Activated T-helper 1 cell treated with anti-CD3 and anti-CD28 coated beads, Interleukin-2, amount 50 U/mL, for 16 hours (primary cell): ENCODE measurements at places on chromosomes 16 and 17.

DNA sequence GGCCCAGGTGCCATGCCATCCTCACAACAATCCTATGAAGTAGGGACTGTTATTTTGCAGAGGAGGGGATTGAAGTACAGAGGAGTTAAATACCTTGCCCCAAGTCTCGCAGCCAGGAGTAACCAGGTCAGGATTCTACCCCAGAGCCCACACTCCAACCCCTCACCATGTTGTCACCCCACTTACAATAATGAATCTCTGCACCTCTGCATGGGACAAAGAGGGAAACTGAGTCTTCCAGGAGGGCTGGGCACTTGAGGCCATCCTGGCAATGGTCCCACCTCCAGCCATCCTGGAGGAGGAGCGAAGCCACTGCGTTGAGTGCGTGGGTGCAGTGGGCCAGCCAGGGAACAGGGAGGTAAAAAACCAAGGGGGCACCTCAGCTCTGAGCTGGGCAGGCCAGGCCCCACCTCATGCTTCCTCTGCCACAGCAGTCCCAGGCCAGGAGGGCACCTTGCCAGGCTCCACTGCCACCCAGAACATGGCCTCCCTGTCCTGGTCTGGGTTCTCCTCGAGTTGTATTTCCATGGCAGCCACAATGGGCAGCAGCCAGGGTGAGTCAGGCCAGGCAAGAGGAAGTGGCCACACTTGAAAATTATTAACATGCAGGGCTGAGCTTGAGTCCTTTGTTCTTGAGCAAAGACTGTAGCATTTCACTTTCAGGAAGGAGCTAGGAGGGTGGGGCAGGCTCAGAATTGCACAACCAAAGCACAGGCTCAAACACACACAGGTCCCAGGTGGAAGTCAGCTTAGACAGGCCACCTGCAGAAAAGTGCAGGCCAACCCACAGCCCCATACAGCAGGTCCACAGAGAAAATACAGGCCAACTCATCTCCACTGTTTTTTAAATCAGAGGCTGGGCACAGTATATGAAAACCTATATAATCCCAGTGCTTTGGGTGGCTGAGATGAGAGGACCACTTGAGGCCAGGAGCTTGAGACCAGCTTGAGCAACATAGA lies 52.1 kb downstream of the CUEDC1 start:
- DNase-seq: no peak

- DNase-seq: no peak
Measured at GRCh38 chr16:2950773-2951172, 13.3 kb upstream of the KREMEN2 start.

DNA sequence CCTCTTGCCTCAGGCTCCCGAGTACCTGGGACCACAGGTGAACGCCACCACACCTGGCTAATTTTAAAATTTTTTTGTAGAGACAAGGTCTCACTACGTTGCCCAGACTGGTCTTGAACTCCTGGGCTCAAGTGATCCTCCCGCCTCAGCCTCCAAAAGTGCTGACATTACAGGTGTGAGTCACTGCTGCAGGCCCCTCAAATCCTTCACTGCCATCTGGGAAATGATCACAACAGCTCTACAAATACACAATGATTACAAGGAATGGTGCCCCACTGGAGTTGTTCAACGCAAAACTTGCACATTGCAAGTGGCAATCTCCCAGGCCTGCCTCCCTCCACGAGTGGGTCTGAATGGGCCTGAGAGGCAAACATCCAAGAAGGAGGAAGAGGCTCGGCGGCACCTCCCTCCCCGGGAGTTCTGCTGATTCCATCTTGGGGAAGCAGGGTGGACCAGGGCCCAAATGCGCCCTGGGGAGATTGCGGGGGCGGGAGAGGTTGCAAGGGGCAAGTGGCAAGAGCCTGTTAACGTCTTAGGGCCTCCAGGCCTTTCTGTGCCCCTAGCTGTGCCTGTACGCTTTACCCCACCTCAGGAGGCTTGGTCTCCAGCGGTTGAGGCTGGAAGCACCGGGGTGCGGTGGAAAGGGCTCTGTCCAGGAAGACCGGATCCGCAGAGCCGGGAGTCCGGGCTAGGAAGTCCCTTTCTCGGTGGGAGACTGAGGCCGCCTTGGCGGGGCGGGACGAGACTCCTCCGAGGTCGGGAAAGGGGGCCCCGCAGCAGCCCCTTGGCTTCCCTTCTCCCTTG lies 656 bp upstream of the IGFBP4 start:
- DNase-seq: no peak

- no peak for DNase-seq
Measured at GRCh38 chr17:82475458-82475857, 16.9 kb downstream of the NARF start.

DNA sequence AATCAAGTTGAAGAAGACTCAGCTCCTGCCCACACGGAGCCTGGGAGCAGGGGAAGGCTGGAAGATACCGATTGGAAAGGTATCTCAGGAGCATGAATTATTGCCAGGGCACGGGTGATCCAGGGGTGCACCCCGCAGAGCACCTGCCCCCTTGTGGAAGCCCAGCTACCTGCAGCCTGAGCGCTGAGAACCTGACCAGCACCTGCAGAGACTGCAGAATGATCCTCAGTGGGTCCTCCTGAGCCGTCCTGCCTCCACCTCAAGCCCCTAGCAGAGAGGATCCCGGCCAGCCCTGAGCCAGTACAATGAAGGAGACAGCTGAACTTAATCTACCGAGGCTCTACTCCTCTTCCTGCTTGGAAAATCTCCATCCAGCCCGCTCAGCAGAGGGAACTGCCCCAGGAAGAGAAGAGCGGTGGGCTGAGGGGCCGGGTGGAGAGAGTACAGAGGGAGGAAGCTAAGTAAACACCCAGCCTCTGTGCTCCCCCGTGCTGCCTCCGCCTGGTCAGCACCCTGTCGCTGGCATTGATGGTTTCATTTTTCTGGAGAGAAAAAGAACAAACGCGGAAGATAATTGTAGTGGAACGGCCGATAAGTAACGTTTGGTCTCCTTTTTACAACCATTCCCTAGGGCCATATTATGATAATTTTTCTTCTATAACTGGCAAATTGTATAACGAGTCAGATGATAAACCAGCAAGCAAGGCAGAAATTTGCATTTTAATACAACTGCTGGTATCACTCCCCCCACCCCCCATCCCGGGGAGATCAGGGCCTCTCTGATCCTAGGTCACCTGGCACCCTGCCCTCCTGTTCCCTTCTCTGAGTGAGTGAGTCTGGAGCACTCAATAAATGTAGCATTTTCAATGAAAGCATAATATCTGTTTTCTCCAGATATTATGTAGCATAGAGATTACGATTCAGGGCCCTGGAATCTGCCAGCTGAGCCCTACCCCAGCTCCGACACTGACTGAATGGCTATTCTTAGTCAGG lies 204.5 kb upstream of the RPL38 start:
- peak; percentile 30 for DNase-seq

DNA sequence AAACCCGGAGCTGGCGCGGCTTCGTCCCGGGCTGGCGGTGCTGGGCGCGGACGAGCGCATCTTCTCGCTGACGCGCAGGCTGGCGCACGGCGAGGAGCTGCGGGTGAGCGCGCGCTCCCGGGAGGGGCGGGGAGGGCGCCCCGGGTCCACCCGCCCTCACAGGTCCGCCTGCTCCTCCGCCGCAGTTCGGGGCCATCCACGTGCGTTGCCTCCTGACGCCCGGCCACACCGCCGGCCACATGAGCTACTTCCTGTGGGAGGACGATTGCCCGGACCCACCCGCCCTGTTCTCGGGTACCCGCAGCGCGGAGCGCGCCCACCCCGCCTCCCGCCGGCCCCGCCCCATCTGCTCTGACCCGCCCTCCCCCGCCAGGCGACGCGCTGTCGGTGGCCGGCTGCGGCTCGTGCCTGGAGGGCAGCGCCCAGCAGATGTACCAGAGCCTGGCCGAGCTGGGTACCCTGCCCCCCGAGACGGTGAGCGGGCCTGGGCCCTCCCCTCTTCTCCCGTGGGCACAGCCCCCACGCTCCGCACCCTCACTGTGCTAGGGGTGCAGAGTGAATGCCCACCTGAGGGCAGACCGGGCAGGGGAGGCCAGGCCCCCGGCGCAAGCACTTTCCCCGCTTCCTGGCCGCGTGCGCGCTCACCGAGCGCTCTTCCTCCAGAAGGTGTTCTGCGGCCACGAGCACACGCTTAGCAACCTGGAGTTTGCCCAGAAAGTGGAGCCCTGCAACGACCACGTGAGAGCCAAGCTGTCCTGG lies 1.4 kb downstream of the HAGHL start:
- peak; percentile 44 for DNase-seq

DNA sequence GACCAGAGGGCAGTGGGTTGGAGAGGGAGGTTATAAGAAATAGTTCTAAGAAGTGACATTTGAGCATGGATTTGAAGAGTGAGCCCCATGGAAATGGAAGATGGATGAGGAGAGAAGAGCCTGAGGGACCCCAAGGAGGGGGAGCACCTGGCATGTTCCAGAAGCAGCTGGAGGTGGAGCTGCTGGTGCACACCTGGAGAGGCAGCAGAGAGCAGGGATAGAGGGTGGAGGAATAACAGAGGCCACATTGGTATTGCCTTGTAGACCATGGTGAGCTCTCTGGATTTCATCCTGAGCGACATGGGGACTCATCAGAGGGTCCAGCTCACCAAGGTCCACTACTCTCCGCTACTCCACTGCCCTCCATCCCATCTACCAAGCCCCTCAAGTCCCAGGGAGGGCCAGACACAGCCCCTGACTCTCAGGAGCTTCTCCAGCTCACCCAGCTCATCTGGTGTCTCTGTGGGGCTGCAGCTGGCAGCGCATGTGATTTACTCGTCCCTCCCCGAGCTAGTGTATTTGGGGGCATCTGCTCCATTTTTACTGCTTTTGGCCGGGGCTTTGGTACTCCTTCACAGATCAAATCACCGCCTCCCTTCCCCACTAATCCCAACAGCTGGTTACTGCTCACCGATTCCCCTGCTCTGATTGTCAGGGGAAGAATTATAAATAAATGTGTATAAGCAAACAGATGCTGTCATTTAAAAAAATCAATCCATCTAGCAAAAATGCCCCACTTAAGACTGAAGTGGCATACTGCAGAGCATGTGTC lies 22.1 kb upstream of the KDM8 start:
- DNase-seq: no peak

DNA sequence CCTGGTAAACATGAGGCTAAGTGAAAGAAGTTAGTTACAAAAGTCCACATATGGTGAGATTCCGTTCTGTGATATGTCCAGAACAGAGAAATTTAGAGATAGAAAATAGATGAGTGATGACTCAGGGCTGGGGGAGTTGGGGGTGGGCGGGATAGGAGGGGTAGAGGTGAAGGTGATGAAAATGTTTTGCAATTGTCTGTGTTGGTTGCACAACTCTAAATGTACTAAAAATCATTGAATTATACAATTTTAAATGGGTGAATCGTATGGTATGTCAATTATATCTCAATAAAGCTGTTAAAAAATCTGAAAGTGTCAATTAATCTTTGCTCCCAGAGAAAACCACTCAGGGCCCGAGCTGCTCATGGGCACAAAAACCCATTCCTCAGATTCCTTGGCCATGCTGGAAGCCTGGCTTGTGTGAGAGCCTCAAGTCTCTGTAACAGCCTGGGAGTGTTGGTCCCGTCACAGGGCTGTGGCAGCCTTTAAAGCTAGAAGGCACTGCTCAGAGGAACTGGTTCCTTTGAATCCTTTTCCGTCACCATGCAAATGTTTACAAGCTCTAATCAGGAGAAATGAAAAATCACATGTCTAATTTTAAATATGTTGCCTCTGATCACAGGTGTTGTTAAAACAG lies 225.3 kb downstream of the WWOX start:
- no peak for DNase-seq

DNA sequence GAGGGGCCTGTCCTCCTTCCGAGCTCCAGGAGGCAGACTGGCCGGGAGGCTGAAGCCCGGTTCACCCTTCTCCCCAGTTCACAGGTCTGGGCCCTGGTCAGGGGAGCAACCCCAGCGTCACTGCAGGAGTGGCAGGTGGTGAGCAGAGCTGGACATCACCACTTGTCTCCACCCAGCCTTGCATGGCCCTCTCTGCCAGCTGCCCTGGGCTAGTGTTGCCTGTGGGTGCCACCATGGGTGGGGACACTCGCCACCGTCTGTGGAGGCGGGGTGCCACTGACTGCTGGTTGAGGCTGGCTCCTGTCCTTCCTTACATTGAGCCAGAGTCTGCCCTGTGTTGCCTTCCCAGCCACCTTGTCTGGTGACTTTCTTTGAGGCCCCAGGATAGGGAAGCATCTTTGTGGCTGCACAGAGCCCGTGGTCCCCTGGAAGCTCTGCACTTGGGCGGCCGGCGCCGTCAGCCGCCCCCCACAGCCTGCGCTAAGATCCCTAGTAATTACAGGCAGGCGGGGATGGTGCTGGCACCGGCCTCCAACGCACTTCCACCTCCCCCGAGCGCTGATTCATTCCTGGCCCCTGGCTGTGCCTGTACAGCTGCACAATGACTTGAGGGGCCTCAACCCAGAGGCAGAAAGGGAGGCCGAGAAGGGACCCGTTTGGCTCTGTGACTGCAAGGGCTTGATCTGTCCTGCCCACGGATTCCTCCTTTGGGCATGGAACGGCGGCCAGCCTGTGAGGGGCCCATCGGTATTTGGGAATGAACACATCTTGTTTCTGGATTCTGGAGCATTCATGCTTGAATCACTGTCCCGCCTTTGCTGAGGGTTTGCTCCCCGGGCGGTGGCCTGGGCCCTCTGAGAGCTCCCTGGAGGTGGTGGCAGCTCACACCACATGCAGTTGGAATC lies 5.2 kb downstream of the BAIAP2 start:
- no peak for DNase-seq

GRCh38 chr17:77373299-77374169 lies 232.8 kb downstream of the SEC14L1 start:
- peak; percentile 20 for DNase-seq

- DNase-seq: no peak
Measured at GRCh38 chr16:24493821-24494220, 45.5 kb upstream of the RBBP6 start.

DNA sequence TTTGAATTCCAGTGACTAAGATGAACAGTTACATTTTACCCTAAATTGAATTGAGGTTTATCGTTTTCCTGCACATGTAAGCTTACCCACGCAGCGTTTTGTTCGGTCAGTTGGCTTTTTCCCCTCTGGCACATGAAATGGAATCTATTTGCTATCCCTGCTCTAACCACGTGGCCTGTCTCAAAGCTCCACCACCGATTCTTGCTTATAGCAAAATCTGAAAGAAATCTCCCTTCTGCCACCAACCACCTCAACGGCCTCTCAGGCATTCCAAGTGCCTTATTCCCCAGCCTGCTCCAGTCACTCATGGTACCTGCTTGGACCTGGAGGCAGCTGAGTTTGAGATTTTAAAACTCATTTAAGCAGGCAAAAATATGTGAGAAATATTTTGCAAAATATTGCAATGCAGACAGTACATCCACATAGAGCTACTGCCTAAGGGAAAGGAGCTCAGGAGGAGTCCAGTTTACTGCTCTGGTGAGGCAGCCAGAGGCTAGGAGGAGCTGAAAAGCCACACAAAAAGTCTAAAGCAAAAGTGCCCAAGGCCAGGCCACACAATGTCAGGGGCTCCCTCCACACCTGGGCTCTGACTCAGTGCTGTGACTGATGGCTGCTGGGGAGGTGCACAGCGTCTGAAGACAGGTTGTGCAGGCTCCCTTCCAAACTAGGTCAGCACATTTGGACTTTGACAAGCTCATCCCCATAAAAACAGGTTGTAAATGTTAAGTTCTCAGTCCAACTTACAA lies 26.4 kb downstream of the ARHGAP17 start:
- no peak for DNase-seq
